ENCODE measurements at places on chromosomes 12 and 14. TPM values are rescaled to one million over a fixed set of nuclear protein-coding genes. Genes with fewer than 3 reads are reported as not detected.

- no peak for DNase-seq
These were observed 10.1 kb downstream of the SETD1B start for GRCh38 chr12:121813951-121814350.

- DNase-seq: no peak
These were observed 26.9 kb downstream of the CRADD start for GRCh38 chr12:93704122-93704521.

GRCh38 chr12:94592080-94592479, 58.3 kb downstream of the TMCC3 start:
- no peak for DNase-seq

- DNase-seq: no peak
These were observed 310.5 kb downstream of the ETNK1 start for GRCh38 chr12:22935501-22935900.

DNA sequence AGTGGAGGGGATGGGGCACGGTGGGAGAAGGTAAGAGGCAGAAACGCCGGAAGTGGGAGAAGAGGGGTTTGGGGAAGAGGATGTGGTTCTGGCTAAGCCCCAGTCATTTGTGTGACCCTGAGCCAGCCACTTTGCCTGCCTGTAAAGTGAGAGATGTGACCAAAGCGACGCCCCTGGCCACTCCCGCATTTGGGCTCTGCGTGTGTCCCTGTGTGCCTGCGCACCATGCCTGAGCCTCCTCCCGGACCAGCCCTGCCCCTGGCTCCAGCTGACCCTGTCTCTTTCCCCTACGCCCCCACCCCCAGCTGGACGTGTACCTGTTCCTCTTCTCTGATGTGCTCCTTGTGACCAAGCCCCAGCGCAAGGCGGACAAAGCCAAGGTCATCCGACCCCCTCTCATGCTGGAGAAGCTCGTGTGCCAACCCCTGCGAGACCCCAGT, 8.0 kb downstream of the PLEKHG6 start:
- no peak for DNase-seq

GRCh38 chr12:18242380-18243089, 18.8 kb upstream of the PIK3C2G start:
- DNase-seq: no peak

DNA sequence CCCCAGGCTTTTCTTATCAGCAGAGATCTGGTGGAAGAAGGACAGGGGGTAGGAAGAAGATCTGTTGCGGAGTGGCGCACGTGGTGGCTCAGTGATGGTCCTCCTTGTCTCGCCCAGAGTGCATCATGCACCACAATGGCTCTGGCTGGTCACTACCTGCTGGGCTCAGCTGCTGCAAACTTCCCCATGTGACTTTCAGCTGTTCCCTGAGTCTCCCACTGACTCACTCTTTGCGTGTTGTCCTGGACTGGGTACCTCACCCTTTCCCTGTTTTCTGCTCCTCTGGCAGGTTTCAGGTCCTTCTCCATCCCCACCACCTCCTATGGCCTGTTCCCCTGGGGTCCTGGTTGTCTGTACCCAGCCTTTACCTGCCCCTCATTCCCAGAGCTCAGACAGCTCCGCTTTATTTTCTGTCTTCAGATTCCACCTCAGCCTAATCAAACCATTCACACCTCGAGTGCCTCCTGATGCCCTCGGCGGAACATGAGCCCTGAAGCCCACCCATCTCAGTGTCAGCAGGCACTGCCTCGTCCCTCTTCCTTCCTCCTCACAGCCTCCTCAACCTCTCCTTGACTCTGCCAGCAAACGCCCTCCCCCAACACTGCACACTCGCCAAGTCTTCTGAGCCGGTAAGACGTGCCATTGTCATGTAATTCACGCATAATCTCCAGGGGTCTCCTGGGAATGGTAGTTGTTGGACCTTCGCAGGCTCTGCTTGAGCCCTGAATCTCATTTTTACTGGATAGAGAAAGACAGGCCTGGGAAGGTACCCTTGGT, 1.8 kb downstream of the C1R start:
- DNase-seq: no peak

DNA sequence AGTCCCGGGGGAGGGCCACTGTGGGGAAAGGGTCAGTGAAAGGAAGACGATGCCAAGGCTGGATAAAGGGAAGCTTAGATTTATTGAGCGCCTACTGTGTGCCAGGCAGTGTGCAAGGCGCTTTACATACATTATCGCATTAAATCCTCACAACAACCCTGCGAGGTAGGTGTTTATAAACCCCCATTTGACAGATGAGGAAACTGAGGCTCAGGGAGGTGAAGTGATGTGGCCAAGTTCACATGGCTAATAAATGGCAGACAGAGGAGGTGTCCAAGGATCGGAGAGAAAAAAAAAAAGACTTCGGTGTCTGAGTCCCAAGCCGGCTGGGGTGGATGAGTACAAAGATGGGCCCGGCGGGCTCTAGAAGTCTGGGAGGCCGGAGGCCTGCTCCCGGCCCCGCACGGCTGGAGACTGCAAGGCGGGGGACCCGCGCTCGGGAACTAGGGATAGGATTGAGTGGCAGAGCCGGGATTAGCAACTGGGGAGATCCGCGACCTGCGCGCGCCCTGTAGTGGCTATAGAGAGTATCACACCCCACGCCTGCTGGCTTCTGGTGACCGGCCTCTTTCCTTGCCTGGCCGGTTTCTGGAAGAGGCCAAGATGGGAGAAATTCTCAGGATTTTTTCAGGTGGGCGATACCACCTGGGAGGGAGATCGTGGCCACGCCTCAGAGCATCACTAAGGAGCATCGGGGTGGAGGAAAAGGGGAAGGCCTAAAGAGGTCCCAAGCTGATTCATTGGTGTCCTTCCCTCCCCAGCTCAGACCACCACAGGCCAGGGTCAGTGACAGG, 3.9 kb downstream of the DDN start:
- DNase-seq: peak; percentile 64

- DNase-seq: no peak
These were observed 79.5 kb downstream of the ARMH4 start for GRCh38 chr14:58072288-58073071.

- DNase-seq: no peak
These were observed 49.2 kb downstream of the DUSP16 start for GRCh38 chr12:12513416-12514006.

DNA sequence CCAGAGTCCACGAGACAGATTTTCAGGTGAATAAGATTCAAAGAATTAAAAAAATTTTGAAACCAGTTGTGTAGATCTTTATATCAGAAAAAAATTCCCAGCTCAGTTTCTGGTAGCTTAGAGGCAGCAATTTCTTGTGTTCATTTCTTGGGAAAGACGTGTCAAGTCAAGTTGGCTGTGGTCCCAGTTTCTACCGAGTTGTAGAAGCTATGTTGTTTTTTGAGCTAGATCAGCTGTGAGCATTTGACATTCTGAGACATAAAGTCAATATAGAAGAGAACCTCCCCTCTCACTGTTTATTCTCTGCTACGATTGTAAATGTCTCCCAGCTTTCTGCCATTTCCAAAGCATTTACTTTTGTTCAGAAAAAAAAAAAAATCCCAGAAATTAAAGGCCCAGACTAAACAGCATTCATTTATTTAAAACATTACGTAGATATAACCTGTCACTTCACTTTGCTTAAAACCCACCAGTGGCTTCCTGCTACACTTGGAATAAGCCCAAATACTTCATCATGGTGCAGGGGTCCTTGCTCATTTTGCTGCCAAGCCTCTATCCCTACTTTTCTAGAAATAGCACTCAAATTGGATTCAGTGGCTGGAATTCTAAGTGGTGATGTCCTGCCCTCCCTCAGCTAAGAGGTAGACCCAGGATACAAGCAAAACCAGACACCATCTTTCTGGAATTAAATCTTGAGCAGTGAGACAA, 20.6 kb upstream of the PYGL start:
- no peak for DNase-seq

GRCh38 chr14:100042286-100042685, 22.9 kb upstream of the EVL start:
- DNase-seq: no peak

DNA sequence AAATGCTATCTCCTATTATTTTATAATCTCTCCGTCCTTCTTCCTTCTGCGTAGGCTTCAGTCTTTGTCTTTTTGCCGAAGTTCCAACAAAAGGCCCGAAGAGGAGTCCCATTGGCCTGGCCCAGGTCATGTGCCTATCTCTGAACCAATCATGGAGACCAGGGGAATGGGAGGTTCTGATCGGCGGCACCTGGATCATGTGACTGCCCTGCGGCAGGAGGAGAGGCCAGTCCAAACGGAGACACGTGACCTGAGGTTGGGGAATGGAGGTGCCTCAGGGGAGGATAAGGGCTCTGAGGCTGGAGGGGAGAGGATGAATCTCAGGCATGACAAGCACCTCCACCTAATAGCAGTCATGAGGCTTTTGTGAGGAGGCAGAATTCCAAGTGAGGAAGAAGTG, 86.0 kb downstream of the AACS start:
- DNase-seq: no peak

DNA sequence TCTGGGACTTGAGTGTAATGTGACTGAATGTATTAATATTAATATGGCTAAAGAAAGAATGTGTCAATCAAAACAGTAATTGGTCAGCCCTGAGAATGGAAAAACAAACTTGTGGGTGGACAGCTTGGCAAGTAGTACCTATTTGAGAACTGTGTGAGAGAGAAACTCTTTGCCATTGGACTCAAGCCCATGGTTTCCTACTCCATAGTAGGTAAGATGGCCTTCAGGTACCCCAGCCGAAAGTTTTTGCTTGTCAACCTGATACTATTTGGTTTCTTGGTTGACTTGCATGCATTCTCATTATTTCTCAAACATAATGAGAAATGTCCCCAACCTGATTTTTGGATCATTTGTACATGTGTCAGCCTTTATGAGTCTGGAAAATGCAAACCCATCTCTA, 391.1 kb downstream of the MDGA2 start:
- DNase-seq: no peak

DNA sequence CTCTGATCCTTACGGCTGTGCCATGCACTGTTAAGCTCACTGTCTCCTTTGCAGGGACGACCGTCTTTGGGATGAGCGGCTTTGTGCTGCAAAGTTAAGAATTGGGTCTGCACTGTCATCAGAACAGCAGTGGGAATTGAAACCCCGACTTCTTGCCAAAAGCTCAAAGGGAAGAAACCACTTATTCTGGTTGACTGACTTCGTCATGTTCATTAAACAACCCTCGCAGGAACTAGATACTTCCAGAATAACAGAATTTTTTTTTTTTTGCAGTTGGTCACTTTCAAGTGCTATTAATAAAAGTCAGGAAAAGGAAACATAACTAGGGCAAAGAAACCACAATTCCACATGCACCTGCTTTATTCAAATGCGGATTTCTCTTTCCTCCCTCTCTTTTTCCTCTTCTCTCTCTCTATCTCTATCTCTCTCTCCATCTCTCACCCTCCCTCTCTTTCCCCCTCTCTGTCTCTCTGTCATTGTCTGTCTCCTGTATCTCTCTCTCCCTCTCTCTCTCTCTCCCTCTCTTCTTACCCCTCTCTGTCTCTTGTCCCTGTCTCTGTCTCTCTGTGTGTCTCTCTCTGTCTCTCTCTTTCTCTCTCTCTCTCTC, 12.3 kb upstream of the GLT1D1 start:
- peak; percentile 16 for DNase-seq

DNA sequence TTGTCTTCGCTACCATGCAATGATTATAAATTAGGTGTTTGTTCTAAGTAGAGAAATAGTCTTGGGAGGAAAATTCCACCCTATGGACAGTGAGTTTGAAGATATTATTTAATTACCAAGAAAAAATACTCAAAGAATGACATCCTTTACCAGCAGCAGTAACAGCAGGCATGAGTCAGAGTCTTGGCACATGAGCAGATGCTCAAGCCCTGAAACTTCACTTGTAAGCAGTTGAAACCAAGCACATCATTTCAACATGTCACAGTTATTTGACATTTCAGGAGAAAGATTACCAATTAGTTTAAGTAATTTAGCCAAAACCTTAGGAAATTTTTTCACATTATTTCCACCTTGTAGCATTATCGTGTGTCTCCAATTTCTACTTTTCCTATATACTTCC, 99.2 kb downstream of the C12orf50 start:
- no peak for DNase-seq

- no peak for DNase-seq
These were observed 56.0 kb downstream of the MSRB3 start for GRCh38 chr12:65334521-65334920.

DNA sequence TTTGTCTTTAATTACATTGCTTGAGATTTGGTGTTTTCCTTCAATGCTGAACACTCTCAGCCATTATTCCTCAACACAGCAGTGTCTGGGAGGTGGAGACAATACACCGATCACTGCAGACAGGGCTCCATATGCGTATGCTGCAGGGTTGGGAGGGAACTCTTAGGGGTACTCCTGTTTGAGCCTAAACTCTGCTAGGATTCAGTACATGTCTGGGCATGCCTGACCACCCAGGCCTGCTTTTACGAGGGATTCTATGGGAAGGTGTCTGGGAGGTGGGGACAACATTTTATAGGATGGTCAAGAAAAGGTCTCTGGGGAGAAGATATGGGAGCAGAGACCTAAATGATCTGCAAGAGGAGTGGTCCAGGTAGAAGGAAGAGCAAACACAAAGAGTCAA, 34.3 kb downstream of the DHRS2 start:
- no peak for DNase-seq

GRCh38 chr12:119807380-119807779, 69.7 kb downstream of the CIT start:
- no peak for DNase-seq

DNA sequence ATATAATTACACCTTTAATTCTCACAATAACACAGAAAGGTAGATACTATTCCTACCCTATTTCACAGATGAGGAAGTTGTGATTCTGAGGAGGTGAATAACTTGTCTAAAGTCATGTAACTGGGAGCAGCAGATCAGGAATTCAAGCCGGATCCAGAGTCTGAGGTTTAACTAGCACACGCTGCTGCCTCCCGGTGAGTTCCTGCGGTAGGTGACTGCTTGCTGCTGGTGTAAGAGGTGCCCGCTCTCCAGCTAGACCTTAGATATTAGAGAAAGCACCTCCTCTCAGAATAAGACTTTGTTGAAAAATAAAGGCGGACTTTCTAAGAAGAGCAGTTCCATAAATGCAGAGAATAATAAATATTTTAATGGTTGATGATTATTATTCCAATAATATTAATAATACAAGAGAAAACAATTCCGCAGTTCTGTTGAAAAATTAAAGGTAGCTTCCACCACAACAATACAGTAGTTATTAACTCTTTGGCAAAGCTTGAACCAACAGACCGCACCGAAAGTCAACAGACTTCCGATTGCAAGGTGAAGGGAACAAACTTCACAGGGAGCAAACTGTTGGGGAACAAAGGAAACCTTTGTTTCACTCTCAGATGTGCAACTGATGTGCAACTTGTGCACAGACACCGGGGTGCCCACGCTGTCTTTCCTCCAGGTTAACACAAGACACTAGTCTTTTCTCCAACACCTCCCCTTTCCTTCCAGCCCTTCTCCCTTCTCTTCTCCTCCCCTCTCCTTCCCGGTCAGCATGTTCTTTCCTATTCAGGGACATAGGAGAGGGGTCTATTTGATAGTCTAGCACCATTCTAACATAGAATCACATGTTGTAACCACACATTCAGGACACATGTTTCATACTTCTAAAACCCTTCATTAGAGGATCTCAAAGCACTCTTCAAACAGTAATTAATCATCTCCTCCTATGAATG, 73.2 kb upstream of the EGLN3 start:
- DNase-seq: no peak

CLEC12A gene
- 4.8 TPM for total RNA-seq

DTX3 gene
- total RNA-seq: 15.6 TPM

PAH gene
- not detected for total RNA-seq

HHIPL1 gene
- not detected for total RNA-seq

OR6C2 gene
- total RNA-seq: not detected

BICDL1 gene
- 4.3 TPM for total RNA-seq

MIP gene
- total RNA-seq: not detected

TAS2R7 gene
- total RNA-seq: not detected
